ENCODE measurements at places on chromosomes 16 and 17.
A peak's percentile ranks its signal among the peaks of the same experiment; 100 is the strongest.

DNA sequence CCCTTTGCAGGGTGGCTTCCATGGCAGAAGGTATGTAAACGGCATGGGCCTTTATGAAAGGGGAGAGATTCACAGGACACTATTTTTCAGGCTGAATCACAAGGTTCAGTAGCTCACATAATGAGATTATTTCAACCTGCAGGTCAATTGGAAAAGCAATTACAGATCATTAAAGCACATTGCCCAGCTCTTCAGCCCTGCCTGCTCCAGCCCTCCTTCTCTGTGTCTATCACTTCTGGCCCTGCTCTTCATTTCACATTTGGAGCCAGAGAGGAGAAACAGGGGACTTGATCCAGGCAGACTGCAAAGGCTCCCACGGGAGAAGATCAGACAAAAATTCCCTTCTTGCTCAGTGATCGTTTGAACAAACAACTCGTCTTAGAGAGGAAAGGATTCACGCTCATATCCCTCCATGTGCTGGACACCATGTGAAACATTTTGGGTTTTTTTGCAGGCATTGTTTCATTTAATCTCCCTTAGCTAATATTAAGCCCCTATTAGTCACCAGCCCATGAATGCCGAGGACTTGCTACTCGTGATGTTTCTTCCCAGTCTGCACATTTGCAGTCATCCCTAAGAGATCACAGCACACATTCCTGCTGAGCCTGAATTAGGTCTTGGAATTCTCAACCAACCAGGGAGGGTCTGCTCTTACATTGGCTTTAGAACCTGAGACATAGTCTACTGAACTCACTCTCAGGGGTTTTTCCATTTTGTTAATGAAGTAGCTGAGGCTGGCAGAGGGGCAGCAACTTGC lies 443.9 kb upstream of the CCL2 start:
- no peak for DNase-seq

DNA sequence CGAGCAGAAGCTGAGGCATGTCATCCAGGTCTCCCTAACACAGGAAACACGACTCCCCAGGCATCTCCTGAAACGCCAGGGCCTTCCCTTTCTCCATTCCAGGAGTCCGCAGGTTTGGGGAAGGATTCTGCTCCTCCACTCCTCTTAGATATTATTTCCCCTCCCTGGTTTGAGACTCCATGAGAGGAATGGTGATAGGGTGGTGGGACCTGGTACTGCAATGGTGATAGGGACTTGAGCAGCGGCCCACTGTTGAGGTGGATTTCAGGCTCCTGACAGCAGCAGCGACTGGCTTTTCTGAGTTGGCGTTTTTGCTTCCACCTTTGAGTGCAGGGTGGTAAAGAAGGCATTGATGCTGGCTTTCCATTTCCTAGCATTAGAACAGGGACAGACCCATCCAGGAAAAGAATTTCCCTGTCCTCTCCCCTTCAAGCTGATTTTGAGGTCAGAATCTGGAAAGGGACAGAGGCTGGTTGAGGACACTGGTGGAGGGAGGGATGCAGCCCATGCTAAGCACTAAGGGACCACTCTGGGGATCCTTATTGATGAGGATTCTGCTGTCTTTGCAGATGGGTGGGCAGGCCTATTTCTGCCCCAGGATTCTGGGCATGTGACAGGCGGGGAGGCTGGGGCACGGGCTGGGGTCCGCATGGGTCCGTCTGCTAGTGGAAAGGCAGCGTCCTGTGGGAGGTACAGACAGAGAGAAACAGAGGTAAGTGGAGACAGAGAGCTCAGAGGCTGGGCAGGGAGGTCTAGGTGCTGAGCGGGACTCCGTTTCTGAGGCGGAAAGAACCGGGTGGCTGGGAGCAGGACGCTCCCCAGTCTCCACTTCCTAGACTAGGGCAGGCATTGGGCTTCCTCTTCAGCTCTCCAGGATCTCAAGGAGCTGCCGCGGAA lies 1.3 kb upstream of the TBX4 start:
- no peak for DNase-seq

GRCh38 chr16:68719993-68720489 lies 17.1 kb upstream of the CDH1 start:
- no peak for DNase-seq

DNA sequence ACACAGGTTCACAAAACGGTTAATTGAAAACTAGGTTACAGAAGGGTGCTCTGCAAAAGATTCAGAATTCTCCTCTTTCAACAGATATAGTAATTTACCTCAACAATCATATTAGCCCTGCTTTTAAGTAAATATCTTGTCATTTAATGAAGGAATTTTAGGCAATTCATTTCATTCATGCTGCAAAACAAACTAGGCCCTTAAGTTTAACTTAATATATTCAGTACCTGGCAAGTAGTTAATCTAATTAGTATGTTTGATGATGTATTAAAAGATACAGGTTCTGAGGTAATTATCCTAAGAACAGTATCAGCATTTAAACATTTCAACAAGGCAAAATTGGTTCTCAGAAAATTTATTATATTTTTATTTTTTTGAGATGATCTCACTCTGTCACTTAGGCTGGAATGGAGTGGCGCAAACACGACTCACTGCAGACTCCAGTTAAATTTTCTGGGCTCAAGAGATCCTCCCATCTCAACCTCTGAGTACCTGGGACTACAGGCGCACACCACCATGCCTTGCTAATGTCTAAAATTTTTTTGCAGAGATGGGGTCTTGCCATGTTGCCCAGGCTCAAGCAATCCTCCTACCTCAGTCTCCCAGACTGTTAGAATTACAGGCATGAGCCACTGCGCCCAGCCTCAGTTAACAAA lies 44.9 kb downstream of the SMURF2 start:
- DNase-seq, result no peak

DNA sequence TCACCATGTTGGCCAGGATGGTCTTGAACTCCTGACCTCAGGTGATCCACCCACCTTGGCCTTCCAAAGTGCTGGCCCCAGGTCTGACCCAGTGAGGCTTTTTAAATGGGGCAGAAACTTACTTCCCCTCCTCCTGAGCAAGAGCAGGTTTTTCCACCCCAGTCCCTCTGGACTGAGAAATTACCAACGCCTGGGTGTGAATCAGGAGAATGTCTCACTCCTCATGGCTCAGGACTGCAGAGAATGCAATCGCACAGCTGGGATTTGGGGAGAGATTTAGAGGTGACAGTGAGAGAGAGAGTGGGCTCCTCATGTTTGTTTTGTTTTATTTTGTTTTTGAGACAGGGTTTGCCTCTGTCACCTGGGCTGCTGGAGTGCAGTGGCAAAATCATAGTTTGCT lies 203.6 kb downstream of the RAB11FIP4 start:
- no peak for DNase-seq

DNA sequence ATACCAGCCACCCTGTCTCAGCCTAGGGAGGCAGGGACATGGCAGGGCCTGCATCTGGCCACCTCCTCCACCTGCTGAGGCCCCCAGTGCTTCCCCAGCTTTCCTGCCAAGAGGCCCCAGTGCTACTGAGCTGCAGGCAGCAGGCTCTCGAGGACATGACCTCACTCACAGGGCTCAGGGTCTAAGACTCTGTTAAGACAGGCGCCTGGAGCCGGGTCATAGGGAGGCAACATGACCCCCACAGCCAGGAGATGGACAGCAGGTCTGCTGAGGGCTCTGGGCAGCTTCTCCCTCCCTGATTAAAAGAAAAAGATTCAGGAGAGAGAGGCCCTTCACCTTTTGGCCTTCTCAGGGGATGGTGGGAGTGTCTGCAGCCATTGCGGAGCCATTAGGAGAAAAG lies 23.2 kb upstream of the FASN start:
- DNase-seq, result no peak

DNA sequence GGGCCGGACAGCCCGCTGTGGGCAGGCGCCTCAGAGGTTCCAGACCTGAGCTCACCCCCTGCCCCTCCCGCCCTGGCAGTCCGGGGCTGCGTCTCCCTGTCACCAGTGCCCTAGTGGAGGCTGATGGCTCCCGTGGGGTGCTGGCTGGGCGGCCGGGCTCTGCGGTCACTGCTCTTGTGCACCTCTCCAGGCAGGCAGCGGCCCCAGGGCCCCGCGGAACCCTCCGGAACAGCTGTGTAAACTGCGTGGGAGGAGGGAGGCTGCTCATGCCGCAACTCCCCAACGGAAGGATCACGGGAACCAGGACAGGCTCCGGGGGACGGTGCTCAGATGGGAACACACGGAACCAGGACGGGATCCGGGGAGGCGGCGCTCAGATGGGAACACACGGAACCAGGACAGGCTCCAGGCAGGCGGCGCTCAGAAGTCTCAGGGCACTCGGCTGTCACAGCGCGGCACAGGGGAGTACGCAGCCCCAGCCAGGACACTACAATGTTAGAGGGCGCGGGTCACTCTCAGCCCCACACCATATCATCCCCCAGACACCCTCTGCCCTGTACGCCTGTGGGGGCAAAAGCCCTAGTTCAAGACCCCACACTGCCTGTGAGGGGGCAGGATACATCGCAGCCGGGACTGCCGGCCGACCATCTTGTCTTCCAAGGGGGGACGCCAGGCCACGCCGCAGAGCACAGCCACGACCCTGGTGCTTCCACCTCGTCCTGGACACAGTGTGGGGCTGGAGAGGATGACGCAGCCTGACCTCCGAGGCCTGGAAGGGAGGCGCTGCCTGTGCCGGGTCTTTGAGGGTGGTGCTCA lies 74.0 kb upstream of the GNG13 start:
- no peak for DNase-seq

GRCh38 chr16:71854369-71854948 lies 8.7 kb downstream of the ATXN1L start:
- no peak for DNase-seq

- peak; percentile 92 for DNase-seq
Observed at GRCh38 chr17:55264645-55265298, at the start of gene HLF. HLF (plus strand) TSS chr17:55264960; CDS start chr17:55265485, 525 bp downstream.

DNA sequence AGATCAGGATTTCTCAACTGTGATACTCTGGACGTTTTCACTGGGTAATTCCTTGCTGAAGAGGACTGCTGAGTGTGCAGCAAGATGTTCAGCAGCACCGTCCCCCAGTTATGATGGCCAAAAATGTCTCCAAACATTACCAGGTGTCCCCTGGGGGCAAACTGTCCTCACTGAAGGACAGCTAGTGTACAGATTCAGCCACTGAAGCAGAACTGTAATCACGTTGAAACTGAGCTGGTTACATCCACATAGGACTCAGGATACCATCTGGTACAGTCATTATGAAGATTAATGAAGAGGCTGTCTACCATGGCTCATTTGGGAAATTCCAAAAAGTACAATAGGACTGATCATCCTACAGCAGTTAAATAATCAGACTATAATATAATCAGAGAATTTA lies 43.3 kb upstream of the GINS3 start:
- DNase-seq, result no peak

GRCh38 chr16:57185446-57185944 lies 344 bp downstream of the PSME3IP1 start:
- DNase-seq, result peak; percentile 49

DNA sequence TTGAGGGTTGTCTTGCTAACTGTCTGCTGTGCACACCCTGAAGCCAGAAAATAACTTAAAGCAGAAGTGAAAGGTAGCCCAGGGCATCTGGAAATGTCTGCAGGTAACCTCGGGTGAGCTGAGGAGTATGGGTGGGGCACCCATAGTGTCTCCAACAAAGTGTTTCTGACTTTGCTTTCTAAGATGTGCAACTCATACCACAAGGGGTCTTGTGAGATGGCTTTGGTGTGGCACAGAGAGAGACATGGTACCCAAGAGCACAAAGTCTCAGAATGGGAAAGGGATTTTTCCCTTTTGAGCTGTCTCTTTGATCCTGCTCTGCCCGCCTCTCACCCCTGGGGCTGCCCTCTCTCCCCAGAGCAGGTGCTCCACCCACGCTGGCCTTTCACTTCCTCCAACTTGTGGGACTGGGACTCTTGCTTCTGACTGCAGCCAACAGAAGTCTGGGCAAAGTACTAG lies 6.9 kb downstream of the CHD9 start:
- peak; percentile 42 for DNase-seq

Data from hematopoietic multipotent progenitor cell treated with erythropoietin and hydrocortisone succinate and interleukin-3 and kit ligand, for 4 days (in vitro differentiated cells).